ENCODE measurements at places on chromosomes 4 and X.
A peak's percentile ranks its signal among the peaks of the same experiment; 100 is the strongest.

DNA sequence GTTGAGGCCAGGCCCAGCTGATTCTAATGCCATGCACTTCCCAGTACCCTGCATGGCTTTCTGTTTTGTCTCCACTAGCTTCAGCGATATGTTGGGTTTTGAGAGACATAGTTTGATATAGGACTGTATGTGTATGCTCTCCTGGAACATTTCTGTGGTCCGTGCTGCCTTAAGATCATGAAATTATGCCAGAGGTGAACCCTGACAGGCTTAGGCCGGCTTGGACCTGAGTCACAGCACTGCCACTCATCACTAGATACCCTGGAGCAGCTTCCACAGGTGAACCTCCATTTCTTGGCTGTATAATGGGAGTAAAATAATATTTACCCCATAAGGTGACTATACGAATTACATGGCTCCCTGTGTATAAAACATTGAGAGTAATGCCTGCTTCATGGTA lies 6.4 kb downstream of the SGMS2 start:
- no peak for DNase-seq

GRCh38 chr4:118213101-118213500 lies 139.7 kb downstream of the PRSS12 start:
- DNase-seq = no peak

GRCh38 chr4:74390677-74391076 lies 25.7 kb downstream of the EREG start:
- DNase-seq = no peak

DNA sequence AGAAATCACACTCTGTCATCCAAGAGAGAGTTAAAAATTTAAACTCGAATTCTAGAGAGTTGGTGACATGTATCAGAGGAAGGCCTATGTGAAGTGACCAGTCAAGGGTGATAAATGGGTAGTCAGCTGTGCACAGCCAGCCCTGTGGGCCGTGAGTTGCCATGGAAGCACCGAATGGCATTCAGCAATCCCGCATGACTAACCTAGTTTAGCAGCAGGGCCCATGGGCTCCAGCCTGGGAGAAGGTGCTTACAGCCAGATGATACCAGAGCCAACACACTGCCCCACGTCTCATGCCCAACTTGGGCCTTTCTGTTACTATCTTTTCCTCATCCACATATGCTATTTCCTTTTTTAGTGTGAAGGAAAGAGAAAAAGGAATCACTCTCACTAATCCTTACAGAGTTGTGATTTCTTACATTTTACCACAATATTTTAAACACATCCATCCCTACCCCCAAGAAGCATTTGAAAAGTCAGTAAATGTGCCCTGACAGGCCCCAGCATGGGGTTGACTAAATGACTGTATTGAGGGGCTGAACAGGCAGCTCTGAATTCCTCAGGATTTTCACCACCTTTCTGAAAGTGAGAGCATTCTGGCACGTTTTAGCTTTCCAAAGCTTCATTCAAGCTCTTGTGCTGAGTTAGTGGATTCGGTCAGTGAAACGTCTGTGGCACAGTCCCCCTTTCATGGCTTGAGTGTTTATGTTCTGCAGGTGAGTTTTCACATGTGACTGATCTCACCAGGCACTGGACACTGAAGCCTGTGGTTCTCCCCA lies 104.2 kb downstream of the AFF1 start:
- peak; percentile 6 for DNase-seq

GRCh38 chr4:48237996-48238645 lies 31.5 kb downstream of the TEC start:
- DNase-seq = peak; percentile 17

- no peak for DNase-seq
Measured at GRCh38 chrX:136878423-136878822, 2.1 kb downstream of the RBMX start.

DNA sequence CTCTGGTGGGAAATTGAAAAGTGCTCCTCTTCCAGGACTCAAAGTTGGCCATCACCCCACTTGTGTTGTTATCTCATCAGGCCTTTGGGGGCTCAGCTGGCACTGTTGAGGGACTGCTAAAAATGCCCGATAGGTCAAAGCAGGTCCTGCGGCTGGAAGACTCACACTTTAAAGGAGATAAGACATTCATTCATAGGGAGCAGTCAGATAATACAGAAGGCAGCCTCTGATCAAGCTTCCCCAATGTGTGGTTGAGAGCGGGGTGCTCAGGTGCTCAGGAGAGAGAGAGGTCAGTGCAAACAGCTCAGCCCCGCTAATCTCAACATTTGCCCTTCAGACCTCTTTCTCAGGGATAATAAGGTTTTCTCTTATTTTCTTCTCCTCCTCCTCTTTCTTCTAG lies 70.3 kb downstream of the TMEM154 start:
- no peak for DNase-seq

DNA sequence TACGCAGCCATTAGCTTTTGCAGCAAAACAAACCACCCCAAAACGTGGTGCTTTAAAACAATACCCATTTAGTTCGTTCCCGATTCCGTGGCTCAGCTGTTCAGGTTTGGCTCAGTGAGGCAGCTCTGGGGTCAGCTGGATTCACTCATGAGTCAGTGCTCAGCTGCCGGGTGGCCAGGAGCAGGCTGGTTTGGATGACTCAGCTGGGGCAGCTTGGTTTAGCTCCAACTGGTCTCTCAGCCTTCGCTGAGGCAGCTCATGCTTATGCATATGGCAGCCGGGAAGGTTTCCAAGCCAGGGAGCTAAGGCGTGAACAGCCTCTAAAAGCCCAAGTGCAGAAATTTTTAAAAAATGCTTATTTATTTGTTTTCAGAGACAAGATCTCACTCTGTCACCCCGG lies 13.3 kb upstream of the CD99 start:
- DNase-seq = no peak

GRCh38 chrX:23844502-23845138 lies 61.6 kb downstream of the SAT1 start:
- DNase-seq = no peak

GRCh38 chrX:46571423-46572339 lies 1.9 kb upstream of the CHST7 start:
- DNase-seq = no peak

GRCh38 chrX:127908384-127908783 lies 143.8 kb downstream of the ACTRT1 start:
- DNase-seq = no peak

DNA sequence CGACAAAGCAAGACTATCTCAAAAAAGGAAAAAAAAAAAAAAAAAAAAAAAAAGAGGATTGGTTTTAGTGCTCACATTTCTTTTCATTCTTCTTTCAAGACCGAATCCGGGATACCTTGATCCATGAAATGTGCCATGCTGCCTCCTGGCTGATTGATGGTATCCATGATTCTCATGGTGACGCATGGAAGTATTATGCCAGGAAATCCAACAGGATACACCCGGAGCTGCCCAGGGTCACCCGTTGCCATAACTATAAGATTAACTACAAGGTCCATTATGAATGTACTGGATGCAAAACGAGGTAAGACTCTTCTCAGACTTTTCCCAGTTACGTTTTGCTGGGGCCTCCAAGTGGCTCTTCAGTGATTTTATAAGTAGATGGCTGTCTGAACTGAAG lies 6.1 kb downstream of the CXCR3 start:
- no peak for DNase-seq

DNA sequence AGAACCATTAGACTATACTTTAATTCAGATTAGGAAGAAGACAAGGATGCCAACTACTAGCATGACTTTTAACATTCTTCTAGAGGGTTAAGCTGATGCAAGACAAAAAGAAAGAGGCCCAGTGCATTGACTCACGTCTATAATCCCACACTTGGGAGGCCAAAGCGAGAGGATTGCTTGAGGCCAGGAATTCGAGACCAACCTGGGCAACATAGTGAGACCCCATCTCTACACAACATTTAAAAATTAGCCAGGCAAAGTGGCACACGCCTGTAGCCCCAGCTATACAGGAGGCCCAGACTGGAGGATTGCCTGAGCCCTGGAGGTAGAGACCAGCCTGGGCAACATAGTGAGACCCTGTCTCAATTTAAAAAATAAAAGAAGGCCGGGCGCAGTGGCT lies 40.2 kb upstream of the HPRT1 start:
- DNase-seq = no peak

DNA sequence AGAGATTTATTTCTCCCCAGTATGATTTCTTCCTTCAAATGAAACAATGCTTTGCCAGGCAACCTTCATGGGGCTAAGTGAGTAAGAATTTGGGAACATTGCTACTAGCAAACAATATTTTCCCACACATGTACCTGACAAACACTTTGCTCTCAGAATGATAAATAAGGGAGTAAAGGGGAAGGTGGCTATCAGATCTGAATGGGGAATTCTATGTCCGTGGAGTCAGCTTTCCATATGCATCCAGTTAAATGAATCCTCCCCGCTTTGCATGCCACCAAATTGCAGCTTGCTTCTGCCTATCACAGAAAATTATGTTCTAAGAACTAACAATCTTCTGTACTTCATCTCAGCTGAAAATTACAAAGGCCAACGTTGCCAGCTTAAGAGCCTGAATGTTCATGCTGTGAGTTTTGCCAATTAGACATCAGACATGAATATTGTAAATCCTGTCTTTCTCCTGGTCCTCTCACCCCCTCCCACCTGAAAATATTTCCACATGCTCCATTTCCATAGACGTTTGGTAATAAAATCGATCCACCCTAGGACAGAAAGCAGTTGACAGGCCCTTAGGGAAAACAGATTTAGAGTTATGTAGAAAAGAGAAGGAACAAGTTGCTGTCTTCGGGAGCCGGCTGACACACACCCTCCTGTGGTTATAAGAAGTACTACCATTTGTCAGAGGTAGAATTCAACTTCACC lies 6.3 kb downstream of the MEPE start:
- peak; percentile 15 for DNase-seq

GRCh38 chrX:152632445-152633097 lies 5.1 kb upstream of the GABRQ start:
- peak; percentile 23 for DNase-seq

DNA sequence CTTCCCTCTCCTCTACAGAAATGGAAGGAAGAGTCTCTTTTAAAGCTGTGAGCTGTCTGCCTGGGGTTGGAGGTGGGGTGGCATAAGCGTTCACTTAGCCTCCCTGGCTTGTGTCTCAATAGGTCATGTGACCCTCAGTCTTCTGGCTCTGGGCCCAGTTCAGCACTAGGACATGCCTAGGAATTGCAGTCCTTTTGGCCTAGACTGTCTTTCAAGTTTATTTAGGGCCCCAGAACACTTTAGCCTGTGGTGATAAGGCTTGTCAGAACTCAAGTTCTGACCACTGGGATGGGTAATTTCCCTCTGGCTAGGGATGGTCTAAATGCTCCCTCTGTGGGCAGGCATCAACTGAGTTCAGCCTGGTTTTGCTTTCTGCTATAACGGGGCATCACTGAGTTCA lies 34.3 kb upstream of the ARMCX4 start:
- no peak for DNase-seq

DNA sequence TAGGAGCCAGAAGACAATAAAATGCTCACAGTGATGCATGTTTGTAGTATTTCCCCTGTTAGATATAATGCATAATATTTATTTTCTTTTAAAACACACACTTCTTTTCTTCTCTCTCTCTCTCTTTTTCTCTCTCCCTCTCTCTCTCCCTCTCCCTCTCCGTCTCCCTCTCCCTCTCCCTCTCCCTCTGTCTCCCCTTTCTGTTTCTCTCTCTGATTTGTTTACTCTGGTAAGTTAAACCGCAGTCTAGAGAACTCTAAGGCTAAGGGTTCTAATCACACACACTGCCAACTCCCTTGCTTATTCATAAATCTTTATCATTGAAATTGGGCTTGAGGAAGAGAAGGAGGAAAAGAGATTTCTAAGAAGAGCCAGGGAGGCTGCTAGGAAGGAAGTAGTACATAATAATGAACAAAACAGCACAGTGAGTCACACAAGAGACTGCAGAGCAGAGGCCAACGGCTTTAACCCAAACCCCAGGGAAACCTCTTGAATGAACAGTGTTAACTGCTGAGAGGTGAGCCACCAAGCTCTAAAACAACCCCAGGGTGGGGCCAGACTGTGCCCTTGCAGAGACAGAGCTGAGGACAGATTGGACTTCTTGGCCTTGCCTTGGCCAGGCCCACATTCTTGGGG lies 9.1 kb upstream of the PHOX2B start:
- no peak for DNase-seq

DNA sequence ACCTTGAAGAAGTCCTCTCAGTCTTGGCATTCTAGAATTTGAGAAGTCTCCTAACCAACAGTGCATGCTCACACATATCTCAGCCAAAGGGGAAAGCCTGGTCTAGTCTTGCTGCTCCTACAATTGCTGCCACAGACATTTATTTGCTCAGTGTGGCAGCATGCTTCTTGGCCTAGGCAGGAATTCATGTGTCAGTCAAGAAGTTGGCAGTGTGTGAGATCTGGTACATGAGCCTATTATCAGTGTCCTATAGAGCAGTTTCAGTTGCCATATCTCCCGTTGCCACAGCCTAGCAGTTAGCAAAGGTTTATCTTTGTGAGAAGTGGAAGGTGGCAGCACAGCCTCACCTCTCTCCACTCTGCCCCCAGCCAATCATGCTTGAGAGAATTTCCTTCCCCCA lies 176.9 kb upstream of the ARHGEF9 start:
- DNase-seq = no peak

DNA sequence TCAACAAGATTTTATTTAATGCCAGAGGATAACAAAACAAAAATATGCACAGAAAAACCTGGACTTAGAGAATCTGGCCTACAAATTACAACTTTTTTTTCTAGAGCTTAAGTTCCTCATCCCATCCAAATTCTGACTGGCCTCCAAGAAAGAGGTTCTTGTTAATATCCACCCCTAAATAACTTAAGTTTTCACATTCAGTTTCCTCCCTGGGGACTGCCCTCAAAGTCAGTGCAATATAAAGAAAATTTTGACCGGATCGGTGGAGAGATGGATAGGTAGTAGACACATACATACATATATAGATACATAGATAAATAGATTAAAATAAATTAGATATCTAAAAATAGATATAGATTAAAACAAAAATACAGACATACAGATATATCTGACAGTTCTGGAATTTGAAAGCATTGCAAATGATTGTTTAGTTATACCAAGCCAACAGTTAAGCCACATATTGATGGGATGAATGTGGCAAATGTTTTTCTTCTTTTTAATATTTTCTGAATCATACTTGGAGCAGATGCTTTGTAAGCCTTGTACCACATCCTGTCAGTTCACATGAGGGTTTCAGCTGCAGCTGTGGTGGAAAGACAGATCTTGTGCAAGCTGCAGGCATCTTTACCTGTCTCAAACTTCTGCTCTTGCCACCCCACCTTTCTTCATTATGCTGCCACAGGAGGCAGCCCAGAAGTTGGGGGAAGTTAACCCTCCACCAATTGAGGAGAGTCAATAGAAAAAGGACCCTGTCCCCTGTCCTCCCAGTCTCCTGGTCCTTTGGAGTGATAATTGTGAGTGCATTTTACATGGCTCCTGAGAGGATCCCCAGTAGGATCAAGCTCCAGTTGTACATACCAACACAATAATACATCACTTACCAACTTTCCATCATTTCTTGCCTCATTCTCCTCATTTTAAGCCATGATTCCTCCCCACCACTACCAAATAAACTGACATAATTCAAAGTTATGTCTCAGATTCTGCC lies 58.5 kb upstream of the PRDM8 start:
- DNase-seq = no peak

DNA sequence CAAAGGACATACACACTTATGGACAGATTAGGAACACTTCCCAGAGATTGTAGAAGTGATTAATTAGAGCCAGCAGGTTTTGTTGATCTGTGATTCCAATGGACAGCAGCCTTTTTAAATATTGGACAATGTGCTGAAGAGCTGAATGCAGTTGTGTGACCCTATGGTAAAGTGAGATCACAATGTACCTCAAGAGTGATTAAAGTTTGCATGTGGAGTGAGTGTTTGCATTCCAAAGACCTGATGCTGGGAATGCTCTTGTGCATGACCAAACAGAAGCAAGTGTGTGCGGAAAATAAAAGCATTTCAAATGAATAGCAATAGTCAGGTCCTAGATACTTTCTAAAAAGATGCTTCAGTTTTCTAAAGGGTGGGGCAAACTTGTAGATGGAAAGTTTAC lies 154.1 kb downstream of the BANK1 start:
- no peak for DNase-seq

Data from NCI-H1436 (cell line).